ENCODE measurements at places on chromosomes 5 and 9.

GRCh38 chr9:20207176-20207575 lies 415.1 kb downstream of the MLLT3 start:
- no peak for DNase-seq

DNA sequence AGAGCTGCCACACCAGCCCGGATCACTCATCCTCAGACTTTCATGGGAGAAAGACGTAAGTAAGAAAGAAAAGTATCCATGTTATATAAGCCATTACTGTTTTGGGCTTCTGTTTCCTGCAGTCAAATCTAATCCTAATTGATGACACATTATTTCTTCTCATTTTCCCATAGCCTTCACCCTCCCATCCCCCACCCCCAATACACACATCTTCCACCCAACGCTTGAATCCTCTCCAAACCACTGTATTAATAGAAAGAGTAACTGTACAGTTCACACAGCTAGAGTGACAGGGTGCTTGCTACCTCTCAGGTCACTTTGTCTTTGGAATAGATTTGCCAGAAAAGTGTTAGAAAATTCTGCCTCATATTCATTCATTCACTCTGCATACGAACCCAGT lies 69.3 kb upstream of the IL17B start:
- DNase-seq, result no peak

DNA sequence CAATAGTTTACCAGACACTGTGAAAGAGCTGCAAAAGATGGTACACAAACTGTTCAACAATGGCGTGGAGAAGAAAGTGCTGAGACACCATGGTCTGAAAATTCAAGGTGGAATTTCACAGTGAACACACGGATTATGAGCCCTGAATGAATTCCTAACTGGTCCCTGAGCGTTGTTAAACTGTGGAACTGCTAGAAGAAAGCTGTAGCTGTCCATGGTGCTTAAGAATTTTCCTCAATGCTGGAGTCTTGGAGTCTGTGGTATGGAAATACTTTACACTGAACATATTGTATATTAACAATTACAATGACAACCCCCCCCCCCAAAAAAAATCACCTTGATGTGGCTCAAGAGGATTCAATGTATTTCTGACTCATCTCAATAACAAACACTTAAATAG lies 68.5 kb downstream of the SLC24A2 start:
- DNase-seq, result no peak

DNA sequence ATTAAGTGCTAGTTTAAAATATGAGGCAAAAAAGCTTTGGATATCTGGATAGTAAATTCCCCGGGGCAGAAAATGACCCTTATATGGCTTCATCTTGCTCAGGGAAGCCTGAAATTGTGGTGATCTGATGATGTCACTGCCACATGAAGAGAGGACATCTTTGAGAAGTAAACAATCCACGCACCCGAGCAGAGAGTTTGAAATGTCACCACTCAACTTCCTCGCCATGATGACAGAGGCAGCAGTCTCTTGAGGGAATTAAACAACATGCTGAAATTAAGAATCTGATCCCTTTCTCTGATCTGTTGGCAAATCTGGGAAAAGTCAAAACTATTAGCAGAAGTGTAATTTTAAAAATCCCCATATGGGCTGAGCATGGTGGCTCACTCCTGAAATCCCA lies 110.0 kb downstream of the TLE1 start:
- no peak for DNase-seq

GRCh38 chr9:26937816-26938371 lies 9.1 kb downstream of the PLAA start:
- no peak for DNase-seq

GRCh38 chr9:129834489-129835127 lies 467 bp downstream of the C9orf78 start:
- DNase-seq, result no peak

- no peak for DNase-seq
Measured at GRCh38 chr9:132575811-132576210, 6.6 kb upstream of the BARHL1 start.

DNA sequence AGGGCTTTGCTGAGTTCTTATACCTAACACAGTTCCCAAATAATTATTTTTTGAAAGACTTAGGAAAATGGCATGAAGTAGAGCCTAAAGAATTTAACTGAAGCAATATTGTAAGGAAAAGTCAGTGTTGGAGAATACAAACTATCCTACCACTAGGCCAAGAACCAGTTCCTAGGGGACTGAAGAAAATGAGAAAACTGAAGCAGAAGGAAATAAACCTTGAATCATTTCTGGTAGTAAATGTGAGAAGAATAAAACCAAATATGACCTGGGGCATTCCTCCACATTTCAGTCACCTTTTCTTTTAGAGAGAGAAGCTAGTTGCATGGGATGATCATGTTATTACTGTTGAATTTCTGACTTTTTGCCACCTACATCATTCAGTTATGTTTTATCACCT lies 1393.9 kb upstream of the C9orf72 start:
- no peak for DNase-seq

GRCh38 chr5:92378966-92379611 lies 996.0 kb upstream of the ARRDC3 start:
- peak; percentile 32 for DNase-seq

DNA sequence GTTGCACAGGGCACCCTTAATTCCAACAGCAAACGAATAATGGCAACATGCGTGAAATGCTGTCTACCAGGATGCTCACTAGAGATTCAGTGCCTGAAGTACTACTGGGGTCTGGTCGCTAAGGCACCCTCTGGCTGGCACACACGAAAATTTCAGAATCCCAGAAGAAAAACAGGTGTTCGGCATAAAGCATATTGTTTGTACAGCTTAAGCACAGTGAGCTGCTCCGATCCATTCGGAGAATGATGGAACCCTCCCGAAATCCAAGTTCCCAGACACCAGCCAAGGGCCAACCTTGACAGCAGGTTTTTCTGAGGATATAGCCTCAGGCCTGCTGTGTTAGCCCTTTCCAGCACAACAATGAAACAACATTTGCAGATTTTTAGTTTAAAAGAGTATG lies 61.4 kb upstream of the ALDH1B1 start:
- DNase-seq, result no peak

- peak; percentile 54 for DNase-seq
Measured at GRCh38 chr5:10705747-10706146, 55.3 kb downstream of the DAP start.

- no peak for DNase-seq
Measured at GRCh38 chr5:150063638-150064037, 22.7 kb downstream of the CSF1R start.

DNA sequence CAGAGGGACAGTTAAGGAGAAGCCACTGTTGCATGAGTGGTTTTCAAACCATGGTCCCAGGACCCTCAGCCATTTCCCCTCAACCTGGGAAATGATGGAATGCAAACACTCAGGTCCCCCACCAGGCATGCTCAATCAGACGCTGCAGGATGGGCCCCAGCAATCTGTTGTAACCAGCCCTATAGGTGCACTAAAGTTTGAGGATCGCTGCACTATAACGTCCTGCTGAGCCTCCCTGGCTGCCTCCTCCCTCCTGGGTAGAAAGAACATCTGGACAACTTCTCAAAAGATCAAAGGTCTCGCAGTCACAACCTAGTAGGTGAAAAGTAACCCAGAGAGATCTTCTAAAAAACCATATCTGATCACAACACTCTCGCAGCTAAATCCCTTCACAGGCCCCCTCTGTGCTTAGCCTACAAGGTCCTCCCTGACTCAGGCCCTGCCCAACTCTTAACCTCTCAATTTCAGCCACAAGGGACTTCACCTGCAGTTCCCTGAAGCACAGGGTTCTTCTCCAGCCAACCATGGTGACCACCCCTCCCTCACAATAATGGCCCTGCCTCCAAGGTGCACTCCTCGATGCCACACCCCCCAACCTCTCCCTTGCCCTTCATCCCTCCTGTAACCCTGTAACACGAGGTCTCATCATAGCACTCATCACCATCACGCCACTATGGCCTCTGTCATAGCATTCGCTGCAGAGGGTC lies 3.5 kb downstream of the SHB start:
- no peak for DNase-seq

GRCh38 chr5:112417931-112418658 lies 982 bp downstream of the EPB41L4A start:
- no peak for DNase-seq

GRCh38 chr9:127148014-127148413 lies 25.6 kb upstream of the ANGPTL2 start:
- no peak for DNase-seq

- DNase-seq, result no peak
Measured at GRCh38 chr5:93120051-93120450, 461.0 kb downstream of the NR2F1-AS1 start.

GRCh38 chr5:151056379-151057325 lies 24.2 kb downstream of the TNIP1 start:
- no peak for DNase-seq

- DNase-seq, result no peak
Measured at GRCh38 chr9:134683714-134684374, 42.2 kb downstream of the COL5A1 start.

- DNase-seq, result no peak
Measured at GRCh38 chr5:37888476-37888875, 48.6 kb upstream of the GDNF start.

- DNase-seq, result no peak
Measured at GRCh38 chr5:100165309-100165708, 369.9 kb upstream of the FAM174A start.

DNA sequence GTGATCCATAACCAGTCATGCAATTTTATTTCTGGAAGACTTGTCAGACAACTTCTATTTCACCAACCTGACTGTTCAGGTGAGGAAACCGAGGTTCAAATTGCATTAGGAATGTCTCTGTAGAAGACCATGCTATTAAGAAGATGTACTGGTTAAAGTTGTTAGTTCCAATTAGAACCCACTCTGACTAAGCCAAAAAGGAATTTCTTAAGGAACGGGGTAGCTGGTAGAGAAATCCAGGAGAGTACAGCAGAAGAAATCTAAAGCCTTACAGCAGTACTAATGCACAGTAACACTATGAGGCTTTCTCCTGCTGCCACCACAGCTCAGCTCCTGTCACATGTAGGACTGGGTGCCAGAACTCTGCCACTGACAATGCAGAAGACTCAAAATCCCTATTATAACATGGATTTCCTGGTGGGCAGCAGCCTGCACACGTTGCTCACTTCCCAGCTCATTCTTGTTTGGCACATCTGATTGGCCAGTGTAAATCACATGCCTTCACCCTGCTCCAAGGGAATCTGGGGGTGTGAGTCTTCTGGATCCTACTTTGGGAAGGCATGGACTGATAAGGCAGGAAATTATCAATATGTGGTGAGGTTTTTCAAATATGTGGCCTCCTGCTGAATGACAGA lies 37.1 kb downstream of the CAST start:
- DNase-seq, result no peak

GRCh38 chr5:37855438-37855837 lies 15.6 kb upstream of the GDNF start:
- DNase-seq, result no peak

GRCh38 chr9:16143947-16144890 lies 591.4 kb downstream of the CCDC171 start:
- DNase-seq, result no peak

DNA sequence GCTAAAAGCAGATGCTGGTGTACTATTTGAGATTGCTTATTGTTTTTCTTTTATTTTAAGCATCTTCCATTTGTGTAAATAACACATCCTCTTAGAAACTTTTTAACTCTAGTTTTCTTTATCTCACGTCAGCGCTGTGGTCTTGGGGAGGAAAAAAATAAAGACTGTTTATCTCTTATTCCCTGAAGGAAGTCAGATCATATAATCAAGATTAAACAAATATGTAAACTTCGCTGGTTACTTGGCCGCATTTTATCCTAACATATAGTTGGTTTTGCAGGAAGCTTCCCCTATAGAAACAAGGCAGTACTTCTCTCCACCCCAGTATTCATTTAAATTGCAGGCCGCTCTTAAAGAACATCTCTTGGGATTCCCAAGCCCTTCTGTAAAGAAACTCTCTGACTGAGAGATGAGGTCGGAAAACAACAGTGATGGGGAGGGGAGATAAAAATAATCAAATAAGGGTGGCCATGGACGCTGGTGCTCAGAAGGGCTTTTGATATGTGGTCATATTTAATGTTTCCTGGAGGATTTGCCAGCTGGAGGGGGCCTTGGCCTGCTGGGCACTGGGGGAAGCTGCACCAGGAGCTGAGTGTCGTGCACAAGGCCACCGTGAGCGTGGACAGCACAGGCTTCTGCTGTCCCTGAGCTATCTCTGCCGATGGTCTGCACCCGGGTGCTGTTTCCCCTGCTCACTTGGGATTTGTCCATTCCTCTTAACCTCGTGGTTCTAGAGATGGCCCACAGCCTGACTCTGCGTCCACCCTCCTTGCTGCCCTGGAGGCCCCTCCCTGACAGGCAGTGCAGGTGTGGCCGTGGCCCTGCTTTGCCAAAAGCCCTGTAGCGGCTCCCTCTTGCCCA lies 23.8 kb downstream of the NEURL1B start:
- no peak for DNase-seq

GRCh38 chr9:79026316-79026715 lies 545.4 kb upstream of the TLE4 start:
- peak; percentile 7 for DNase-seq

Measured in kidney epithelial cell (primary cell).